ENCODE measurements at places on chromosomes 16 and 17.

- no peak for DNase-seq
Observed at GRCh38 chr17:56779322-56779721, 54.4 kb downstream of the C17orf67 start.

DNA sequence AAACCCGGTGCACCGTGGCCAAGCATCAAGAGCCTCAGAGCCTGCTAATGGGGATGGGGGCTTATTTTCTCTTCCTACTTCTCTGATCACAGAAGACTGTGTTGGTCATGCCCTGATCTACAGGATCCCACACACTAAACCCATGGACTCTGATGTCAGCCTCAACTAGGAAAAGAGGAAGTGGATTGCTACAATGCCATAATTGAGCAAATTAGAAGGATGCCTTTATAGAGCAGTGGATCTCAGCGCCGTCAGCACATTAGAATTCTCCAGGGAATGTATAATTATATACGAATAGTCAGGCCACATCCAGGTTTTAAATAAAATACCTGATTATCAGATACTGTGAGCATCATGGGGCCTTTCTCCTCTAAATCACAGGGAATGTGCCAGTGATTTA is 64.8 kb downstream of the VAT1L start:
- no peak for DNase-seq

DNA sequence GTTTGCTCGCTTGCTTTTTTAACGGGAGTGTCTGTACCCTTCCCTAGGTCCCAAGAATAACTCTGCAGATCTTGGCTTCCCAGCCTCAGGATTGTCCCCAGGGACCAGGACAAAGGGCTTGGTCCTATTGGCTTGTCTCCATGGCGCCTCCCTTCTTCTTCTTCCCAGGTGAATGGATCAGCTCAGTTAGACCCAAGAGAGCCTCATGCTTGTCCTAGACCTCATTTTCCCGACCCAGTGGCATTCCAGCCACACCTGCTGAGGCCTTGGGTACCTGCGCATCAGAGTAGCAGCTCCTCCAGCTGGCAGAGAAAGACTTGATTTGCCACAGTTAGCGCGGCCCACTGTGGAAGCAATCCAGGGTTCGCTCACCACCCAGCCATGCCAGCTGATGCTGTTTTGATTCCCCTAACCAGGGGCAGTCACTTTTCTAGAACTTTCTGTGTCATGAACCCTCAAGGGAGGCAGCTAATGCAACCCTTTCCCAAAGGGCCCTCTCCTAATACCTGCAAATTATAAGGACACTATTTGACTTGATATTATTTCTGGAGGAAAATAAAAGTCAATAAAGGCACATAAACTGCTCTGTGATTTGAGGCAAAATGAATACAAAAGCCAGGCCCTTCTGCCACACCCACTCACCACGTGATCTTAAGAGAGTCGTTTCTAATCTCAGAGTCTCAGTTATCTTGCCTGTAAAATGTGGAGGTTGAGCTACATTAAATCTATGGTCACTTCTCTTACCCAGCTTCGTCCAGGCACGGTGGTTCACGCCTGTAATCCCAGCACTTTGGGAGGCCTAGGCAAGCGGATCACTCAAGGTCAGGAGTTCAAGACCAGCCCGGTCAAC is 13.9 kb downstream of the GPR142 start:
- DNase-seq = no peak

DNA sequence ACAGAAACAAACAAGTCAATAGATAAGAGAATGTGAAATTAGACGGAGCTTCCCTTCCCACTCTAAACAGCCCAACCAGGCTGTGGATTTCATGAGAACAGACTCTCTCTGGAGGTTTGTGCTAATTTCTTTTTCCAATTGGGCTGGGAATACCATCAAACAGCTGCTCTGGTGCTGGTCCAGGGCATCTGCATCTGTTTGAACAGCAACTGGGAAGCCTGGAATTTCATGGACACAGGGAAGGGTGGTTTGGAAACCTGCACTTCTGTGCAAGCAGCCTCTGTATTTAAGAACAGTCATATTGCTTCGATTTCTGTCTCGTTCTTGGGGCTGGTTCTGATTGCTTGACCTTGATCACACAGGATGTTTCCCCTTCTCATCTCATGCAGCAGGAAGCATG is 88.7 kb downstream of the FOXL1 start:
- no peak for DNase-seq

DNA sequence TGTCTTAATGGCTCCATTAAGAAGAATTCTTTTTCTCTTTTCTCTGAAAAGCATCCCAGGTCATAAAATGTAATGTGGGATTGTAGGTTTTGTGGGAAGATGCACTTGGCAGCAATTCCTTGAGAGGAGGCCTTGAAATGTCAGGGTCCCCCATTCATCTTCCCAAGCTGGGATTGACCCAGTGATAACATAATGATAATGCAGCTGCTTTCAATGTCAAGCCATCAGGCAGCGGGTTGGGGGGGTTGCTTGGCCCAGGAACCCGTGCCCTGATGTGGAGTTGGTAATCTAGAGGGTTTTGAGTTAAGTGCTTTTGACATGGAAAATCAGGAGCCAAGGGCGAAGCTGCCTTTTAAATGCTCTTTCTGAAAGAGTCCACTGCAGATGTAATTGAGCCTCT is 484.0 kb downstream of the WWOX start:
- no peak for DNase-seq

- no peak for DNase-seq
Observed at GRCh38 chr17:44862278-44862914, 14.7 kb downstream of the HIGD1B start.

GRCh38 chr17:65539630-65540266 is 21.7 kb downstream of the AXIN2 start:
- DNase-seq = no peak

- DNase-seq = no peak
Observed at GRCh38 chr17:76086384-76086783, 7.4 kb downstream of the ZACN start.

DNA sequence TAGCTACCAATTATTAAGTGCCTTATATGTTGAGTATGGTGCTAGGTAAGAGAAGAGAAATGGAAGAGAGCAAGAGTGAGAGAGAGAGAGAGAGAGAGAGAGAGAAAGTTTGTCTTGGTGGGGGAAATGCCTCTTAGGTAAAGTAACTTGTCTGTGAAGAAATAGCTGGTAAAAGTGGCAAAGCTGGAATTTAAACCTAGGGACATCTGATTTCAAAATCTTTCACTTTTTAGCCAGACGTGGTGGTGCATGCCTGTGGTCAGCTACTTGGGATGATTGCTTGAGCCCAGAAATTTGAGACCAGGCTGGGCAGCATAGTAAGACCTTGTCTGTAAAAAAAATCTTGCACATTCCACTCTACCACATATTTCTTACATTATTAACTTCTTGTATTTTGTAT is 23.0 kb upstream of the CDR2 start:
- DNase-seq = no peak

- DNase-seq = no peak
Observed at GRCh38 chr16:57489229-57489628, 2.9 kb upstream of the DOK4 start.

DNA sequence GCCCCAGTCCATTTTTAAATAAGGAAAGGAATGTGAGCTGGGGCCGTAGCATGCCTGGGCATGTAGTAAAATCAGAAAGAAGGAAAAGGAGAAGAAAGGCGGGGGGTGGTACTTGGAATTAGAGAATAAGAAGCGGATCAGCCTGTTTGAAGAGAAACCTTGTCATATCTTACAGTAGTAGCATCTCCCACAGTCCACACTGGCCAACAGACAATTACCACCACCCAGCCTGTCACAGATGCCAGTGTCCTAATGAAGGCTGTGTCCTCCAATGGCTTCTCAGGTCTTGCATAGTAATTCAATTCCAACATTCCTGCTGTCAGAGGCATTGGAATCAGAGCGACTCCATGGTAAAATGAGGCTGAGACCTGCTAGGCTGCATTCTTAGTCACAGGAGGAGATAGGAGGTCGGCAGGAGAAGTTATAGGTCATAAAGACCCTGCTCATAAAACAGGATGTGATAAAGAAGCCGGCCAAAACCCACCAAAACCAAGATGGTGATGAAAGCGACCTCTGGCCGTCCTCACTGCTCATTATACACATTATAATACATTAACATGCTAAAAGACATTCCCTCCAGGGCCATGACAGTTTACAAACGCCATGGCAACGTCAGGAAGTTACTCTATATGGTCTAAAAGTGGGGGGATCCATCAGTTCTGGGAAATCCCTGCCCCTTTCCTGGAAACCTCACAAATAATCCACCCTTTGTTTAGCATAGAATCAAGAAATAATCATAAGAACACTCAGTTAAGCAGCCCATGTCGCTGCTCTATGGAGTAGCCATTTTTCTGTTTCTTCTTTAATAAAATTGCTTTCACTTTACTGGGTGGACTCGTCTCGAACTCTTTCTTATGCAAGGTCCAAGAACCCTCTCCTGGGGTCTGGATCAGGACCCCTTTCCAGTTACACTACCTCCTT is 9.6 kb upstream of the AKAP10 start:
- no peak for DNase-seq

Measured in LoVo (cell line).